ENCODE measurements at places on chromosomes 2 and 18.

GRCh38 chr2:148900350-148900837 lies 25.4 kb downstream of the KIF5C start:
- no peak for DNase-seq

- no peak for DNase-seq
Measured at GRCh38 chr2:231708773-231709635, 679 bp downstream of the PTMA start.

- DNase-seq: no peak
Measured at GRCh38 chr2:187618813-187619212, 64.6 kb upstream of the TFPI start.

DNA sequence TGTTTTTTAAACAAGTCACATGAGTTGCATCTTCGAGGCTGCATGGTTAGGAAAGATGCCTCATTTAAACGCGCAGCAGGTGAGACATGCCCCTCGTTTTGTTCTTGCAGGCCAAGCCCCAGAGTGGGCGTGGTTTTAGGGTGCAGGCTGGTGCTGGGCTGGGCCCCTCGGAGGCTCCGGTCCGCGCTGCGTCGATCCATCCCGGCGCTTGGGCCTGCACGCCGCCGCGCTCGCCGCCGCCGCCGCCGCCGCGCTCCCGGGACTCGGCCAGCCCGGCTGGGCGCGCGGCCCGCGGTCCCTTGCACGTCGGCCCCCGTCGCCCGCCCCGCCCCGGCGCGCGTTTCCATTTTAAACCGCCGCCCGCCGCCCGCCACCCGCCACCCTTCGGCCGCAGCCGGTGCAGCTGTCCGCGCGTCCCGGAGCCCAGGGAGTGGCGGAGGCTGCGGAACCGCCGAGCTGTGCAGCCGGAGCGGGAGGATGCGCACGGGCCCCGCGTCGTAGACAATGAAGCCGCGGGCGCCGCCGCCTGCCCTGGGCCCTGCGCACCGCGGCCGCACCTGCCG lies 175.5 kb downstream of the AGAP1 start:
- DNase-seq: peak; percentile 36

DNA sequence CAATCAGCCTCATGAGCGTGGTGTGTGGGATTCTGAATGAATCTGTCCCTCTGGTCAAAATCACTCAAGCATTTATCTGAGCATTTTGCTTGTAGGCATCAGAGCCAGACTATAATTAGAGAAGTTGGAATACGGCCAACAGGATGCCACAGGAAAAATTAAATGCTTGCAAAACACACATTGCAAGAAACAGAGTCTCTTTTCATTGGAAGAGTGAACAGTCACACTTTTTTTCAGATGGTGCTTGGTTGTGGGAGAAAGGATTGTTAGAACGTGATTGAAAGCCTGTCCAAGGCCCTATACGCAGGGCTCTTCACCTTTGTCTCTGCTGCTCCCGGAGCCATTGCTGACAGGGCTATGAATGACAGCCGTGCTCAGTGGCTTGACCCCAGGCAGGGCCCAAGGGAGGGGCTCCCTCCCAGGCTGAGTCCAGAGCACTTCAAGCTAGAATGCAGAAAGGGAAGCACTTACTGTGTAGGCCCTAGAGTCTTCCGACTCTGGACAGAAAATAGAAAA lies 59.8 kb downstream of the SNTG2 start:
- DNase-seq: no peak

- DNase-seq: no peak
Measured at GRCh38 chr2:18500333-18500732, 60.1 kb downstream of the RDH14 start.

- DNase-seq: peak; percentile 52
Measured at GRCh38 chr2:199471443-199472057, 13.8 kb upstream of the SATB2 start.

- DNase-seq: no peak
Measured at GRCh38 chr2:101179982-101180381, 28.8 kb upstream of the TBC1D8 start.

DNA sequence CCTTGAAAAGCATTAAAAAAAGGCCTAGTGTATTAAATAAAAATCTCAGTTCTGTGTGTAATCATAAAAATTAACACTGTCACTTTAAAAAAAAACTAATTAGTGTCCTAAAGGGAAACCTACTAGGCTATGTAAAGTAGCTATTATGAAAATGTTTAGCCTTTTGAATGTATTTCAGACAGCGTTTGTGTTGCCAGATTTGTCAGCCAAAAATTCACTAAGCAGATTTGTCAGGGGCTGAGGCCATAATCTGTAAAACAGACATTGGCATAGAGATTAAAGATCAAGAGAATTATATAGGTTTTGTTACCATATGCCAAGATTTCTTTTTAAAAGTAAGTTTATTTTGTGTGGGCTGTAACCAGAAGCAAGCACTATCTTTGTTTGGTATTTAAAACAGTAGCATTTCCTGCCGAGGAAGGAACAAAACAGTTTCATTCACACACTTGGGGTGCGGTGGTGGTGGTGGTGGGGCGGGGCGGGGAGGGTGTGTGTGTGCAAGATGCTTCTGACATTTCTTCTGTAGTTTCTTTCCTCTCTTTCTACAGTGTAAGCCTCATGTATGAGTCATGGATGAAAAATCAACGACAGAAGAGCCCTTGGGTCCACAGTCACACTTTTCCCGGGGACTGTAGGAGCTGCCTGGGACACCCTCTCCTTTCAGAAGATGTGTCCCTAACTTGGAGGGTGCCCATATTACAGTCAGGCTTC lies 328.5 kb upstream of the FANCL start:
- no peak for DNase-seq

DNA sequence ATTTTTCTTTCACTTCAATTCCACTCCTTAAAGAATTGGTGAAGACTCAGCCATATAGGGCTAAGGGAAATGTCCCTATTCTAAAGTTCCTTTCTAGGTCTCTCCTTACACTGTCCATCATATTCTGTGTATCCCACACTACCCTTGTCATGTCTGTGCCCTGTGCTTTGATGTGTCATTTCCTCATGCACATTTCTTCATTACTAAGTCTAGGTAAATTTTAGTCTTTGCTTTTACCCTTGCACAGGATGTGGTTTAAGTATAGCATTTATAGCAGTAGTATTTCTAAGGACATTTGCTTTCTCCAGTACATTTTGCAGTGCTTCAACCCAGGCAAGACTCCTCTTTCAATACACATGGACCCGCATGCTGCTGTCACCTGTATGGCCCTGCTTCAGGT lies 221.5 kb upstream of the ACVR2A start:
- DNase-seq: no peak

DNA sequence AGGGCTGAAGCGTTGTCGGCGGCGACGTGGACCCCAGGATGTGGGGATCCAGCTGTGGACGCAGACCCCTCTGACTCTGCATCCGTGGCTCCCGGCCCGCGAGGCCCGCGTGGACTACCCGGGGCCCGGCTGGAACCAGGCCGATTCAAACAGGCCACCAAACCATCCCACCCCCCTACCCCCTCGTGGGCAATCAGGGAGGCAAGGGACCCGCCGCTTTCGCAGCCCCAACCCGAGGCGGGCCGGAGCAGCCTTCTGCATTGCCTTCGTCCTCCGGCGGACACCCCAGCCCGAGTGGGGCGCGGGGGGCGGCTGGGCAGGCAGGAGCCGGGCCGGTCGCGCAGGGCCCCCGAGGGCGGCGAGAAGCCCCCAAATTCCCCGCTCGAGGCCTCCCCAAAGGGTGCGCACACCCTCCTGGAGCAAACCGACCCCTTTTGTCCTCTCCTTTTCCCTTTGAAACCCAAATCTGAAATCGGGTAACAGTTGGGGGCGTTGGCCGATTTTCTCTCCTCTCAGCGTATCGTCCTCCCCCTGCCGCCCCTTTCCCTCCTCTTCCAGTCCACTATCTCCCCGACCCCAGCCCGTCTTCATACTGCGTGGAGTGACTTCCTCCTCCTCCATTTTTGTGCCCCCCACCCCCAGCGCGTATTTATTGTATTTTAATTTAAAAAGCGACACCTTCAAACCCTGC lies 7.4 kb downstream of the SP9 start:
- DNase-seq: no peak

DNA sequence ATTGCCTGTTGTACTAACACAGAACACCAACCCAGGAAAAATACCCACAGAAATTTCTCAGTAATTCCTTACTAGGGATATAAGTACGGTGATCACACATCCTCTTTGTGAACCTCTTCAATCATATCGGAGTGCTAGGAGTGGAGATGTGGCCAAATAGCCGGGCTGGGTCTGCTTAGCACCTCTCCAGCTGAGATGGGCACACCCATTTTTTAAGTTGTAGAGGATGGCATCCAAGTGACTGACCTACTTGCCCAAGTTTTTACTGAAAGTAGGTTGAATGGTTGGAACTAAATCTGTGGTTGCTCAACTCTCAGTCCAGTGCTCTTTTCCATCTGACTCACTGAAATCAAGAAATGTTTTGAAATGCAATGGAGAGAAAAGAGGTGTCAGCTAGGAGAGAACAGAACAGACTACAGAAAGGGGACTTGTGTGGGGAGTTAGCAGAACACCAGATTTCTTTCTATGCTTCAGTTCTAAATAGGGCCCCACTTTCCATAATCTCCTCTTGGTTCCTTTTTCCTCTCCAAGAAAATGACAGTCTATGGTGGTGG lies 68.7 kb upstream of the FSHR start:
- no peak for DNase-seq

GRCh38 chr2:204479557-204479956 lies 65.7 kb upstream of the PARD3B start:
- DNase-seq: no peak

DNA sequence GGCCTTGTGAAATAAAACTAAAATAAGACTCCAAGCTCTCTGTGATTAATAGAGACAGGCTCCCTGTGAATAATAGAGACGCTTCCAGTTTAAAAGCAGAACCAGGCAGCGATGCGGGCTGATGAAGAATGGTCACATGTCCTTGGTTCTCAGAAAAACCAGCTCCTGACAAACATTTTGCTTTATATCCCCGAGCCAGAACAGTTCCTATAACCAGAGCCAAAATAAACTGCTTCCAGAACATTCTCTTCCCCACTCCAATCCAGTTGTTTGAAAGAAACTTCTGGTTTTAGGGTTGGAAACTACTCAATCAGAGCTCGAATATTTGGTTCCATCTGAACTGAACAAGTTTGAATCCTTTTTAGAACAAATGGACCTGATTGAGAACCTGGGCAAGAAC lies 213.7 kb downstream of the TSN start:
- DNase-seq: no peak

DNA sequence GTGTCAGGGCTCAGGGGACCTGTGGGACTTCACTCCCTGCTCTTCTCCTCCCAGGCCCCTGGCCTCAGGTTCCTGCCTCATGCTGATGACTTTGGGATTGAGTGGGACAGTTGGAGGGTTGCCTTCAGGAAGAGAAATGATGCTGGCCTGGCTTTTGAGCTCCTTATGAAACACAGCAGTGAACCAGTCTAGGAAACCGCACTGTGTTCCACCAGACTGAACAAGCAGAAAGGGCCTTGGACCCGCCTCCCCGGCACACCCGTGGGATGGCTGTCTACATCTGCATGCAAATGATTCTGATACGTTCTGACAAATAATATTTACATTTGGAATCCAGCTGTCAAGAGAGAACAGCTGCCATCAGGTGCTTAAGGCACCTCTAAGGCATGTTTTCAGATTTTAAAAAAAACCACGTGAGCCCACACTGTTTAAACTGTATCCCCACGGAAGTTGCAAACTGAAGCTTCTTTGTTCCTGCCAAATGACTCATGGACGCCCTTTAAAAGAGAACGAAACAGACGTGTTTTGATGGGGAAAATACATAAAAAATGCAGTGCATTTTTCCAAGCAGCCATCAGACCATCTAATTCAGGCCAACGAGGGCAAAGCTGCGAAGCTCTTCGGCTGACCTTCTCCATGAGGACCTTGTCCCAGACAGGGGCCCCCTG lies 27.6 kb upstream of the ASAP2 start:
- DNase-seq: peak; percentile 46

GRCh38 chr2:233013650-233014049 lies 594 bp upstream of the NGEF start:
- no peak for DNase-seq

GRCh38 chr2:180002198-180002770 lies 4.8 kb downstream of the CWC22 start:
- DNase-seq: no peak

GRCh38 chr2:105915005-105915558 lies 170.4 kb downstream of the NCK2 start:
- DNase-seq: no peak

GRCh38 chr18:47868744-47869143 lies 61.7 kb downstream of the SMAD2 start:
- DNase-seq: no peak

All from amniotic stem cell (primary cell).